ENCODE measurements at places on chromosomes 1 and 21.

- DNase-seq = no peak
Measured at GRCh38 chr1:5982868-5983267, 9.4 kb downstream of the NPHP4 start.

- DNase-seq = peak; percentile 58
Measured at GRCh38 chr21:31713973-31714740, 17.8 kb downstream of the SCAF4 start.

- DNase-seq = no peak
Measured at GRCh38 chr1:236550961-236551851, 27.4 kb downstream of the LGALS8 start.

GRCh38 chr21:38688068-38688467 lies 117.7 kb upstream of the ETS2 start:
- no peak for DNase-seq

DNA sequence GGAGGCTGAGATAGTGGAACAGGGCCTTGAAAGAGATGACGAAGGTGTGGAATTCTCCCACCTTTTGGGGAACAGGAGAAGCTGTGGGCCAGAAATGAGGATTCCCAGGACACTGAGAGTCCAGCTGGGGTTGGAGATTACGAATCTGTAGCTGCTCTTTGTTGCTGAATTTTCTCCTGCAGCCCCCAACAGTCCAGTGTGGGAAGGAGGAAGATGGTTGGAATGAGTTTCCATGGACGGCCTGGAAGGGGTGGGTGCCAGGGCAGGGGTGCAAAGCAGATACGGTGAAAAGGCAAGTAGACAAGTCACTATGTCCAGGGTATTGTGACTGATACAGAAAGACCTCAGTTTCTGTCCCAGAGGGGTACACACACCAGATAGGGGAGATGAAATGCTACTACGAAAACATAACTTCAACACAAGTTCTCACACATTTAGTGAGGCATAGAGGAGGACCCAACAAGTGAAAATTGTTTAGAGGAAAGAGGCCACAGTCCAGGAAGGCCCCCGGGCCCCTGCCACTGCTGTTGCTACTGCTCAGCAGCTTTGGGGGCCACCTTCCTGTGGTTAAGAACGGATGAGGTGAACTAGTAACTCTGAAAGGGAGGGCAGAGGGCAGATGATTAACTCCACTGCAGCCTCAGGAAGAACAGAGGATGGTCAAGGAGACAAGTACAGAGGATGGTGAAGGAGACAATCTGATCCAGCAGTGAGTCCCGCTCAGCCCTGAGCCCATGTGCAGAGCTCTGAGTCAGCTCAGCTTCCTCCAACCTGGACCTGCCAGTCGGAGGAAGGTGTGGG lies 7.3 kb downstream of the CD244 start:
- DNase-seq = no peak

GRCh38 chr1:21117597-21118001 lies 59.1 kb downstream of the EIF4G3 start:
- DNase-seq = no peak

- DNase-seq = no peak
Measured at GRCh38 chr1:221302357-221302756, 423.1 kb downstream of the HLX start.

DNA sequence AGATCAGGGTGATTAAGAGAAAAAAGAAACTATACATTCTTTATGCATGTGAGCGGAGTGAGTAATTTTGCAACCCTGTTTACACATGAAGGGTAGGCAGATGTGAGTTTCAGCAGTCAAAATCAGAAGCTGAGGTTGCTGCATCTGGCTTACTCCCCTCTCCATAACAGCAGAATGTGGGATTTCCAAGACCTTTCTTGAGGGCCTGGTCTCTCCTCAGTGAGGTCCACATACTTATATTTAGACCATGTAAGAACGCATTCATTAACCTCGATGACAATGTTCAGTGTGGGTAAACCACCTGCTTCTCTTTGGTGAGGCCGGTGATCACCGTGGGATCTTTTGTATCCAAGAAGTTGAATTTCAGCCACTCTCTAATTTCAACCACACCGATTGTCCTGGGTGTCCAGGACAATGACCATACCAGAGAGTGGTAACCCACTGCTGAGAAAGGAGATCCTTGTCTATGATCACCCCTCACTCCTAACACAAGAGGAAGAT lies 18.7 kb upstream of the RAP1A start:
- DNase-seq = no peak

DNA sequence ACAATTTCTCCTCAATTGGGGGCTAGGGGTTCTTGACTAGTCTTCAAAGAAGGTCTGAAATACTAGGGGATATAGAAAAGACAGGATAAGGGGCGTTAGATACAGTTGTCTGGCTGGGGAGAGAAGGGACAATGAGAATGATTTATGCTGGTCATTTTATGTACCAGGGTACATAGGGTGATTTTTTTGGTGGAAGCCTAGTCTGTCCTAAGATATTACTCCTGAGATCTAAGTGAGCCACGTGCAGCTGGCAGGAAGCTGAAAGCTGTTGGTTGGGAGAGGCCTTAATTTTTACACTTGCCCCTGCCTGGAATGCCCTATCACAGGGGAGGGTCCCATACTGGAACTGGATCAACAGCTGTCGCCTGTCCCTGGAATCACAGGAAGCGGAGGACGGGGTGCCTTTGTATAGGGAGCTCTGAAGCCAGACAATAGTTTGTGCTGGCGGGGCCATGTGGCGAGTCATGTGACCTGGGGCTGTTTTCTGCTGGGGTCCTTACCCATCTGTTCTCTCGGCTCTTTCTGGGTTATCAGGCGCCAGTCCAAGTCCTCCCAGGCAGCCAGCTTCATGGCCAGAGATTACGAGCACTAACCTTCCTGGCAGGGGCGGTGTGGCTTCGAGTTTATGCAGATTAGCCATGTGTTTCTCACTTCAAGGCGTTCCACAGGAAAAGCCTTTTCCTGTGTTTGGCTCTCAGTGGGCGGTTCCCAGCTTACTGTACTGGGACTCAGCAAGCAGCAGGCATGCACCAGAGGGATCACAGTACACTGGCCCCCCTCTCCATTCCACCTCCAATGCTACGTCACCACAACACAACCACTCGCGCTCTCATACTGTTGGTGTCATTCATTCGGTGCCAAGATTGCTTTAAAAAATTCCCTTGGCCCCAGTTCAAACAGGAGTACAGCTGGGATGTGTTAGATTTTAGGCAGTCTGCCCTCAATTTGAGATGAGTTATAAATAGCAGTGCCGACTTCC lies 27.5 kb downstream of the ARID1A start:
- DNase-seq = peak; percentile 99

DNA sequence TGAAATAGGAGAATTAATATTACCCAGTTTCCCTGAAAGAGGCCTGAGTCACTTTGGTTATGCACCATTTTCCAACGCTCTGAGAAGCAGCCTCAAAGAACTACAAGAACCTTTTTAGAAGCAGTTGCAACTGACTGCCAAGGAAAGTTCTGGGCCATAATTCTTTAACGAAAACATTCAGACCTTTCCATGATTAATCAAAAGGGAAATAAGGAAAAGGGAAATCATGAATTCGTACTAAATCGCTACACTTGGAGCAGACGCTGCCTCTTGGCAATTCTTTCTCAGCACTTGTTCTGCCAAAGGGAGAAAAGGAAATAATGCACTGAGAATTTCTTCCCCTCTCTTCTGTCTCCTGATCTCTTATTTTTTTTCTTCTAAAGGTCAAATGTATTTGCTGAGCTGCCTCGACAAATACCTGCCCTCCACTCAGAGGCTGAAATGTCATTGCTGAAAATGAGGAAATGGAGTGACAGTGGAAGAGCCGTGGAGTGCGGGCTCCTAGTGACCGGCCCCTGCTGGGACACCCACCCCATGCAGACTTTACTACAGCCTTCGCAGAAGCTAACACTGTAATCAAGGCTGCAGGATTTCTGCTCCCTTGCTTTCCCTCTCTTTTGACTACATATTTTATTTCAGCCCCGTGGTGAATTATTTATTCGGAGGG lies 67.9 kb upstream of the GALNT2 start:
- no peak for DNase-seq

GRCh38 chr1:39779821-39780220 lies 8.7 kb upstream of the OXCT2 start:
- no peak for DNase-seq

GRCh38 chr1:40746344-40747090 lies 37.1 kb upstream of the KCNQ4 start:
- DNase-seq = no peak

- DNase-seq = peak; percentile 17
Measured at GRCh38 chr1:245577191-245578157, 422.7 kb downstream of the KIF26B start.

GRCh38 chr1:172826096-172826741 lies 167.3 kb downstream of the FASLG start:
- DNase-seq = peak; percentile 92

GRCh38 chr1:1876335-1876930 lies 14.5 kb downstream of the GNB1 start:
- peak; percentile 61 for DNase-seq

DNA sequence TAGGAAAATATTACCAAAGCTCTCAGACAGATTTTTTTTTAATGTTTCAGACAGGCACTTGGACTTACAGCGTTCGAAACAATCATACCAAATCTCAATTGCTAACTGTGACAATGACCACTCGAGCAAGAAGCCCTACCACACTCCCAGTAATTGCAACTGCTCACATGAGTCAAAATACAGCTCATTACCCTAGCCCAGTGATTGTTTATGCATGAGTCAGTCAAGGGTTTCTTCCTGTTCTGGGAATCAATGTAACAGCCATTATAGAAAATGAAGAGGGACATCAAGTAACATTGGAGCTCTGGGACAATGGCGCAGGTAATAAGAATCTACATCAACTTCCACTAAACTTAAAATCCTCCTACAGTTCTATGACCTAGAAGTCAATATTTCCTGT lies 56.1 kb upstream of the SH3GLB1 start:
- peak; percentile 82 for DNase-seq

- DNase-seq = peak; percentile 81
Measured at GRCh38 chr1:156102633-156103511, 11.6 kb upstream of the LMNA start.

DNA sequence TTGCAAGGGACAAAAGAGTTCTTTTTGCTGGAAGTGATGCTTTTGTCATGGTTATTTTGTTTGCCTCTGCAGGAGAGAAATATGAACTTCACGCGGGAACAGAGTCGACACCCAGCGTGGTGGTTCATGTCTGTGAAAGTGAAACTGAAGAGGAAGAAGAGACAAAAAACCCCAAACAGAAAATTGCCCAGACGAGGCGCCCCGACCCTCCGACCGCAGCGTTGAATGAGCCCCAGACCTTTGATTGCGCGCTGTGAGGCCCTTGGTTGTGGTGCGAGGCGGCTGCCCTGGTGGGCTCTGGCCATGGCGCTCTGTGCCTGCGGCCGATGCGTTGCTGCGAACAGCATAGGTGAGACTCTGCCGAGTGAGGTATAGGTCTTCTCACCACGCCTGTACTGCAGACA lies 20.9 kb upstream of the NCMAP start:
- DNase-seq = no peak

DNA sequence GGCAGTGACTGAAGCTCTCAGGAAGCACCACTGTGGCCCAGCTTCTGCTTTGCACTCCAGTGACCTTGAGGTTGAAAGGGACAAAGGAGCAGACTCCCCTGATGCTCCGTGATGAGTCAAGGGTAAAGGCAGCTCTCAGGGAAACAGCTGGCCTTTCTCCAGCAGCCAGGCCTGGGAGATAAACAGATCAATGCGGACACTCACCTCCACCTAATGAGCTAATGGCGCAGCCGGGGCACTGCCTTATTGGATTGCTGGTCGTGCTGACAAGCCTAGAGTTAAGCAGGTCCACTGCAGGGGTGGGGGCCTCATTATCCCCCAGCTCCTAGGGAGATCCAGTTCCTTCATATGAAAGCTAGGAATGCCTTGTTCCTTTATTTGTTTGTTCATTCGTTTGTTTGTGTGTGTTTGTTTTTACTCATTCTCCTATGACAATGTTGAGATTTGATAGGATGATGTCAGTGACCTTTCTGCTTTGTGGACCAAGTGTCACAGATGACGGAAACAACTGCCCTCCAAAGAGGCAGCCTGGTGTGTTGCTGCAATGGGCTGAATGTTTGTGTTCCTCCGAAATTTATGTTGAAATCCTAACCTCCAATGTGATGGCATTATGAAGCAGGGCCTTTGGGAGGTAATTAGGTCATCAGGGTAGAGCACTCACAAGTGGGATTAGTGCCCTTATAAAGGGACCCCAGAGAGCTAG lies 141.4 kb upstream of the BEND5 start:
- DNase-seq = no peak

- DNase-seq = no peak
Measured at GRCh38 chr1:228017356-228018124, 10.7 kb downstream of the WNT3A start.

- no peak for DNase-seq
Measured at GRCh38 chr1:241228339-241228738, 128.7 kb downstream of the RGS7 start.

- no peak for DNase-seq
Measured at GRCh38 chr1:63317817-63318152, 4.6 kb upstream of the FOXD3 start.

GRCh38 chr1:94274561-94274960 lies 37.2 kb upstream of the ARHGAP29 start:
- DNase-seq = no peak

- peak; percentile 99 for DNase-seq
Measured at GRCh38 chr1:94325377-94326302, 88.3 kb upstream of the ARHGAP29 start.

GRCh38 chr1:230319014-230319747 lies 107.0 kb downstream of the PGBD5 start:
- DNase-seq = no peak

- peak; percentile 82 for DNase-seq
Measured at GRCh38 chr1:153610334-153610733, 2.6 kb downstream of the S100A16 start.

- no peak for DNase-seq
Measured at GRCh38 chr1:223102797-223103533, 40.1 kb downstream of the TLR5 start.

GRCh38 chr1:214753236-214753852 lies 150.3 kb downstream of the CENPF start:
- DNase-seq = no peak

DNA sequence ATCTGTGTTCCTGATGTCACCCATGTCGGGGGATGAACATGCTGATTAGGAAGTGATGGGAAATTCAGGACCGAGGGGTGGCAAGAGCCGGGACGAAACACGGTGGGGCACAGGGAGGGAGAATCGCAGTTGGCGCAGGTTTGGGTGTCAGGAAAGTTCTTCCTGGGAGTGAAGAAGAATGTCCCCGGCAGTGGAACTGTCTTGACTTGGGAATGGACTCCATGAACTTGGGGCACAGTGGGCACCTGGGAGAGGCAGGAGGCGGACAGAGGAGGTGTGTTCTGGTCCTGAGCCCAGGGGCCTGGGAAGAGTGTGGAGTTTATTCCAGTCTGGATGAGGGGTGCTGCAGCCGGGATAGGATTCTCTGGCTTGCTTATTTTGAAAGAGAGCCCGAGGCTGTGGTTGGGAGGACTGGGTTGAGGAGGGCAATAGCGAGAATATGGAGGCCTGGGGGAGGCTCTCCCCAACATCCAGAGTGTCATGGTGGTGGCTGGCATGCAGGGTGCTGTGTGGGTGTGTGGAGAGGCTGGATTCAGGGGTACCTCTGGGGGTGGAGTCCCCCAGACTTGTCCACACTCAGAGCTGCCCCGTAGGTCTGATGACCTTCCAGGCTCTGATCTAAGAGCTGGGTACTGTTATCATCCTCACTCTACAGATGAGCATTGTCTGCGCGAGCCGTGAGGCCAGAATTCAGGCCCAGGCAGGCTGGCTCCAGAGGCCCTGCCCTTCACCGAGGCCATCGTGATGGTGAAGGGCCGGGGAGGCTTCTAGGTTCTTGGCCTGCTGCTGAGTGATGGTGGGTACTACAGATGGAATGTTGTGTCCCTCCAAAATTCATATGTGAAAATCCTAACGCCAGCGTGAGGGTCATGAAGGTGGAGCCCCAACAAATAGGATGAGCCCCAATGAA lies 274.5 kb upstream of the C1orf174 start:
- DNase-seq = no peak
